ENCODE measurements at places on chromosomes 1 and 21.
A peak's percentile ranks its signal among the peaks of the same experiment; 100 is the strongest.

DNA sequence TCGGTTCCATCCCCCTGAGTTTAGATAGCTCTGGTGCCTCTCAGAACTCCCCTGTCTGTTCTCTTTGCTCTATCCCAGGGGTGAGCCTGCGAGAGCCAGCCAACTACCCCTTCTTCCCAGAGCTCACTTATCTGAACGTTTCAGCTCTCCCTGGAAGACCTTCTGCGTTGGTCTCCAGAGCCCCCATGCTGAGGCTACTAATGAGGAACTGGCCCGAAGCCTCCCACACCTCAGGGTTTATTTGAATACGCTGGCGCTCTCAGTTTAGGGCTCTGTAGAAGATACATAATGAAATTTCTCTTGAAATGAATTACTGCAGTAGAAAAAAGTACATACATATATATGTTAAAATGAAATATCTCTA lies 43.5 kb downstream of the TCEANC2 start:
- no peak for DNase-seq

GRCh38 chr1:21260405-21261125 lies 29.7 kb downstream of the ECE1 start:
- DNase-seq: no peak

DNA sequence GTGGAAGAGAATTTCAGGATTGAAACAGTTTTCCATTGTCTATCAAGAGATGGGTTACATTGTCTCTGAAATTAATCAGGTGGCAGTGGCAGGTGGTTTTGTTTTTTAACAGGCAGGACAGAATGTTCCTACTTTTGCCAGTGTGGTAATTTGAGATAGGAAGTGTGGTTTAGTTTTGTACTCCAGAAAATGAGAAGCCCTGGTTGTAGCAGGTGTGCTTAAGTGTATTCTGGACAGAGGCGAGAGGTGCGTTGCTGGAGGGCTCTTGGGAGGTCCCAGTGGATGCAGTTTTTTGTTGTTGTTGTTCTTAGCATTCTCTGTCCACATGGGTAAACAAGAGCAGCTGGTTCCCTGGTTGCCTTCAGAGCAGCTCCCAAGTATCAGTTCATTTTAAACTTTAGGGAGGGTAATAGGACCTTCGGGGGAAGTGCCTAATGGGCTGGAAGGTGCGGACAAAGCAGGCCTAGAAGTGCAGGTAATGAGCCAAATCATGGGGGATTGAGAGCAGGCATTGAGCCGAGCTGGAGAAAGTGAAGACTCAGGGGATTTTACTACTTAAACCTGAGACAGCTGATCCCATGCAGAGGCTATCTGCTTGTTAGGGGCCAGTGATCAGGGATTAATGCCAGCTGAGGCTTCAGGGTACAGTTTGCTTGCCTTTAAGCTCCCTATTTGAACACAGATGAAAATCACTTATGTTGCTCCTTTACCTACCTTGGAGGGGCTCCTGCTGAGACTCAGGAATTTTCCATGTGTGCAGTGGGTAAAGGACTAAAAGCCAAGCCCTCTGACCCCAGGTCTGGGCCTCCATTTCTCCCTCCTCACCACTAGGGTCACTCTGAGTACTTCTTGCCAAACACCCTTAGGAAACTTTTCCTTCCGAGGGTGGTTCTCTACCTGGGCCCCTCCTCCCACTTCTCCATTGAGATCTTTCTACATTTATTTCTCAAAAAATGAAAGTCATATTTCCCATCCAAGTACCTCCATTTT lies 6.1 kb downstream of the PFKFB2 start:
- no peak for DNase-seq

- DNase-seq: no peak
These were observed 71.6 kb upstream of the TARDBP start for GRCh38 chr1:10940838-10941237.

DNA sequence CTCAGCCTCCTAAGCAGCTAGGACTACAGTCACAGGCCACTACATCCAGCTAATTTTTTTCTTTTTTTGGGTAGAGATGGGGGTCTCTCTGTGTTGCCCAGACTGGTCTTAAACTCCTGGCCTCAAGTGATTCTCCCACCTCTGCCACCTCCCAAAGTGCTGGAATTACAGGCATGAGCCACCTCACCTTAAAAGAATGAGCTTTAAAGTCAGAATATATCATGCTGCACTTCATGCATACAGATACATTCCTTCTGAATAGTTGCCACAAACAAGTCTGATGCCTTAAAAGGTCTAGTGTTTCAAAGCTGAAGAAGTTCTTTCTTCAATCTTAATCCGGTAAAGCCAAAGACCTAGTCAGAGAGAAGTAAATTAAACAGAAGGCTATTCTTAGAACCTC lies 23.8 kb upstream of the CPLANE2 start:
- DNase-seq: no peak

GRCh38 chr1:28458237-28459228 lies 47.3 kb upstream of the RCC1 start:
- no peak for DNase-seq

GRCh38 chr21:38289705-38290485 lies 33.1 kb downstream of the KCNJ15 start:
- no peak for DNase-seq

GRCh38 chr1:32247983-32248889 lies 1.2 kb downstream of the FAM167B start:
- peak; percentile 57 for DNase-seq

GRCh38 chr1:221717485-221717853 lies 24.4 kb downstream of the DUSP10 start:
- DNase-seq: no peak
